ENCODE measurements at places on chromosomes 4 and X. TPM values are rescaled to one million over a fixed set of nuclear protein-coding genes. Genes with fewer than 3 reads are reported as not detected.
A peak's percentile ranks its signal among the peaks of the same experiment; 100 is the strongest.

- no peak for DNase-seq
Observed at GRCh38 chrX:21493226-21493830, 119.1 kb downstream of the CNKSR2 start.

Gene HTN3
- total RNA-seq: not detected

Gene CFI
- 10.6 TPM for total RNA-seq

- DNase-seq: peak; percentile 52
Observed at GRCh38 chr4:69831646-69832325, 28.2 kb downstream of the SULT1E1 start.

DNA sequence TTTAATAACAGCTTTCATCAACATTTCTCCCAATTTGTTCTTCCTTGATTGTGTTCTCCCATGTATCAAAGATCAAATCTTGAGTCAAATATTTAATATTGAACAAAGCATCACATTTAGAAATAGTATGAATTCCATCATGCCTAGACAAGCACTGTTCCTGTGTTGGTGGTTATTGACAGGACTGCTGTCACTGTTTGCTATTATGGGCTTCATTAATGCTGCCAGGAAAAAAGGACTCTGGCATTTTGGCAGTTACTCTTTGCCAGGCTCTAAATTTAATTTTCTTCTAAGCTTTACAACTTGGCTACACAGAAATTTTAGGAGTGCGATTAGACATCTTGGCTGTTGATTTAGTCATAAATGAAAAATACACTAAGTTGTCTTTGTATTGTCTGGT lies 295.9 kb upstream of the NRK start:
- DNase-seq: no peak

- no peak for DNase-seq
Observed at GRCh38 chrX:135410861-135411627, 10.7 kb upstream of the SMIM10L2A start.
